ENCODE measurements at places on chromosomes 7 and 10.

DNA sequence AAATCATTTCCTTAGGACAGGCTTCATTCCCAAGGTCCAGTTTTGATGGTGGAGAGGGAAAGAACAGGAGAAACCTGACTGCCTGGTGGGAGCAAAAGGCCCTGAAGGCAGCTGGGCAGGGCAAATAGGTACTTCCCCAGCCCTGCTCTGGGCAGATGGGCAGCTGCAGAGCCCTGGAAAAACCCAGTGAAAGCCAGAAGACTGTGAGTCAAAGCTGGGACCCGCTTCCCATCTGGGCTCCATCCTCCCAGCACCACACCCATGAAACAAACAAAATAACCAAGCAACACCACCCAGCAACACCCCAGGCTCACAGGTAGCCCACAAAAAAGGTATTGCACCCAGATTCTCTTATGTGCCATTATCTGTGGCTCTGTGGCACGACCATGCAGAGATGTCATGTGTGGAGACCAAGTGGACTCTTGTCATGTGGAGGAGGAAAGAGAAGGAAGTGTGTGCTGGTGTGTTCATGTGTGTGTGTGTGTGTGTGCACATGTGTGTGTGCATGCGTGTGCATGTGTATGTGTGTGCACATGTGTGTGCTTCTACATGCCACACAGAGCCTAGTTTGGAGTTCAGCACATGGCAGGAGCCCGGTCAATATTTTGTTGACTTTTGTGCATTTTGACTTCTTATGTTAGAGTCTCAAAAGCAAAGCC is 9.8 kb downstream of the CLRN3 start:
- no peak for DNase-seq

DNA sequence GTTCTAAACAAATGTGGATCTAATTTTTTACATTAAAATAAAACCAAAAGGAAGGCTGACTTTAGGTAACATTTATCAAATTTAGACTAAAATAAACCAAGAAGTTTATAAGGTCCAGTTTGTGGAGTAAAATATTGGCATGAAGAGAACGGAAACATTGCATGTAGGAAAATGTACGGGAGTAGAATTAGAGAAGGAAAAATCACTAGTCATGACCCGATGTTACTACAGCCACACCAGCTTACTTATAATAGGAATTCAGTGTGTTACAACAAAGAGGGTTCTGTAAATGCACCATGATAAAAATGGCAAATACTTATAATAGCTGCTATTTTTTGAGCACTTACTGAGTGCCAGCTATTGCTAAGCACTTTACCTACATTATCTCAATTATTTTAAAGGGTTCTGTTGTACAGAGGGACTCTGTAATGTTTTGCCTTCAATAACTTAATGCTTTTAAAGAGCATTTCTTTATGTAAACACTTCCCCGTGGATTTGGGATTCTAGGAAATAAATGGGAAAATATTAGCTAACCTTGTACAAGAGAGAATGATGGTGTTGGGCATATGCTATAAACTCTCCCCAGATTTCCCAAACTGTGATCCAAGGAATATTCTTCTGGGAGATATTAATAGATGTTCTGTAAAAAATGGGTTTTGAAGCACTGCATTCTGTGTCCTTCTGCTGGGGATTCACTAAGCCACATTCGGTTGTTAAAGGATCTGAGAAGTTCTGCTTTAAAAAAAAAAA is 296.7 kb downstream of the BBS9 start:
- DNase-seq, result no peak

DNA sequence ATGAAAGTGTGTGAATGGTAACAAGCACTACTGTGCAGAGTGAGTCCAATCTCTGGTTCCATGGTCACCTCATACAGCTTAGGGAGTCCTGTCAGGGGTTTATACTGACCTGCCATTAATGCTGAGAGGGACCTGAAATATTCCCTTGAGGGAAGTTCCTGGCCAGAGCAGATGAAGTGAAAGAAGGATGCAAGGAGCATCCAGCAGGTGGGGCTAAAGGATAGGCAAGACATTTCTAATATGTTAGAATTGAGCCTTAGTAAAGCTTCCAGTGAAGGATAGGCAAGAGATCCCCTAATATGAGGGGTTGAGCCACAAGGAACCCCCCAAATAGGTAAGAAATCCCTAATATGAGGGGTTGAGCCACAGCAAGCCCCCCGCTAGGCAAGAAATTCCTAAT is 25.5 kb upstream of the FAM221A start:
- peak; percentile 61 for DNase-seq

- DNase-seq, result no peak
Observed at GRCh38 chr10:24969841-24970281, 17.5 kb upstream of the PRTFDC1 start.

- no peak for DNase-seq
Observed at GRCh38 chr10:3424111-3424851, 251.7 kb upstream of the PITRM1 start.

DNA sequence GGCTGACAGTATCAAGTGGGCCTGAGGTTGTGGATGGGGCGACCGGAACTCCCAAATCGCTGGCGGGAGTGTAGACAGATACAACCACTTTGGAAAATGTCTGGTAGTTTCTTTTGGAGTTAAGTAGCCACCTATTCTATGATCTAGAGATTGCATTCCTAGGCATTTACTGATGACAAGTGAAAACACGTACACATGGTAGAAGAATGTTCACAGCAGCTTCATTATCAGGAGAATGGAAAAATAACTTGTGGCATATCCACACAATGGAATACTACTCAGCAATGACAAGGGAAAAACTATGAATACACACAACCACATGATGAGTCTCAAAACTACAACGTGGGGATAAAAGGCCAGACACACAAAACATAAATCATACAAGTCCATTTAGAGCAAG is 146.0 kb downstream of the MYOF start:
- DNase-seq, result no peak

- DNase-seq, result no peak
Observed at GRCh38 chr7:35865287-35865686, 64.4 kb downstream of the SEPTIN7 start.

Data from WTC11 (cell line).